AG04449 (cell line): ENCODE measurements at places on chromosomes 3 and 15.

GRCh38 chr3:52046186-52046901 lies 10.0 kb downstream of the DUSP7 start:
- DNase-seq, result peak; percentile 98

DNA sequence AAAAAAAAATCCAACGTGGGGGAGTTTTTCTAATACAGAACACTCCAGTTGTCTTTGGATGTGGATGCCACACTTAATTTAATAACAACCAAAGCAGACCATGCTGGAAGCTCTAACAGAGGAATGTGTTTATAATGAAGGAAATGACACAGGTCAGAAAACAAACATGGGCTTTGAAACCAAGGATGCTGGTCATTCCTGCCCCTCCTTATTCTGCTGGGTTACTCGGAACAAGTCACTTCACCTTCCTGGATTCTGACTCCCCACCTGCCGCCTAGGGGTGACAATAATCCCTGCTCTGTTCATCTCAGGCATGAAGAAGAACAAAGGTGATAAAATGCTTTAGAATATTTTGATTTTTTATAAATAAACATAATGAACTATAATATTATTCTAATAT lies 240.9 kb upstream of the ADAMTS9 start:
- DNase-seq, result no peak

DNA sequence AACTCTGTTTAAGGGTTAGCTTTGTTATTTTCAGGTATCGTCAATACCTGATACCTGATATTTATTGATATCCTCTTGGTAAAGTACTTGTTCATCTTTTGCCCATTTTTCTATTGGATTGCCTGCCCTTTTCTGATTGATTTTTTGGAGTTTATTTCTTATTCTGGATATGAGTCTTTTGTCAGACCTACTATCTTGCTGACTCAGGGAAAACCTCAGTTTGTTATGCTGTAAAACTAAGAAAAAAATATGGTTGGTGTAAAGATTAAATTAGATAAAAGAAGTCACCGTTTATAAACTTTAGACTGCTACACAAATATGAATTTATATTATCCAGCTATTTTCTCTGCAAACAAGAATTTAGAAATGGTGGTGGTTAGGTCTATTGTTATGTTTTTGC lies 65.9 kb downstream of the CHRNA7 start:
- DNase-seq, result no peak

DNA sequence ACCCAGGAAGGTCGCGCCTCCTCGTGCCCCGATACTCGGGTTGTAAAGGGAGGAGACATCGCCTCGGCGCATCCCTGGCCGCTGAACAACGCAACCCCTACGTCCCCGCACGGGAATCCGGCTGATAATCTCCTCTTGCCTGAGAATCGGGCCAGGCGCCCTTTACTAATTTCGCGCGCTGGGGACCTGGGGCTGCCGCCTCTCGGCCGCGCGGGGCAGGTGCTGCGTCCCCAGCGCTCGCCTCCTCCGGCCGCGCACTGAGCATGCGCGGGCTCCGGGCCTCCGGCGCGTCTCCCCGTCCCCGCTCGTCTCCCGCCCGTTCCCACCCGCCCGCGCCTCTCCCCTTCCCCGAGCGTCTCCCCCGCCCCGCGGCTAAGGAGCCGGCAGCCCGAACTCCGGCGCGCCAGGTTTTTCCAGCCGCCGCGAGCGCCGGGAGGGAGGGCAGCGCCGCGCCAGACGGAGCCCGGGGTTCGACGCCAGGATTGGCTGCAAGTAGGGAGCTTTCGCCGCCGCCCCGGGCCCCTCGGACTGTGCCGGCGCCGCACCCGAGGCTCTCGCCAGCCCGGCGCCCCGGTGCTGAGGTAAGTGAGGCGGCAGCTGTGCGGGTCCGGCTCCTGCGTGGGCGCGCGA lies at the start of gene CNTN4:
Gene CNTN4 (plus strand): TSS at position 469 of the 630 bp plus-strand sequence.
- no peak for DNase-seq

GRCh38 chr15:75043509-75044257 lies 20.3 kb downstream of the PPCDC start:
- DNase-seq, result peak; percentile 78

DNA sequence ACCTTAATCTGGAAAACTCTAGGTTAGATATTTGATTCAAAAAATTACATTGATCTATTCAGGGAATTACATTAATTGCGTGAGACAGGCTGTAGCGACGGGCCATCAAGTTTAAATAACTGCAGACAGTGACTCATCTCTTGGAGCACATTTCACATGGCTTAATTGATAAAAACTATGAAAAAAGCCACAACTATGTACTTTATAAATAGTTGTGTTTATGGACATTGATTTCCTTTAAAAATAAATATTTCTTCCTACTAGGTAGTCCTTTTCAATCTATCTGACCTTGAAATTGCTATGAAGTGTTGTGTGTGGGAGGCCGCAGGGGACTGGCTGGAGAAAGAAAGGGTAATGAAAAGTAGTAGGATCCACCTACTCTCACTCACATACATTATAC lies 157.8 kb downstream of the IL1RAP start:
- DNase-seq, result no peak

GRCh38 chr3:155352900-155353490 lies 59.5 kb upstream of the STRIT1 start:
- no peak for DNase-seq

DNA sequence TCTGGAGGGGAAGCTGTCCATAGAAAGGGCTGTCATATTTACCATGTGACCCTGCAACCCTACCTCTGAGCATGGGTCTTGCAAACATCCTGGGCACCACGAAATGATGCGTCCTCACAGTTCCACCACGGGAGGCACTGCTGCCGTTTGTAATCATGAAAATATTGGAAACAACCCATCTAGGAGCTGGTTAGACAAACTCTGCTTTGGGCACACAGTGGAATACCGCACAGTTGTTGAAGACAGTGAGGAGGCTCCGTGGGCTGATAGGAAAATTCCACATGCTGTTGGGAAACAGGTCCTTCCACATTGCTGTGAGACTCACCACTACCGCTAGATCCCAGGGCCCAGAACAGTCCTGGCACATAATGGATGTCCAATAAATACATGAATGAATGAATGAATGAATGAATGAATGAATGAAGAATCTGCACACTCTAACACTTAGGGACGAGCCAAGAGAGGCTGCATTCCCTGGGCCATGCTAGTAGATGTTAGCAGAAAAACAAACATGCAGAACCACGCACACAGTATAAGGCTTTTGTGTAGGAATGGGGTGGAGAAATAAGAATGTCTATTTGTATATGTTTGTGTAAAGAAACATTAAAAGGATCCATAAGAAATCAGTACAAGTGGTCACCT lies 40.6 kb downstream of the TPRA1 start:
- DNase-seq, result no peak

- no peak for DNase-seq
Observed at GRCh38 chr3:184982076-184982475, 170.1 kb downstream of the VPS8 start.

DNA sequence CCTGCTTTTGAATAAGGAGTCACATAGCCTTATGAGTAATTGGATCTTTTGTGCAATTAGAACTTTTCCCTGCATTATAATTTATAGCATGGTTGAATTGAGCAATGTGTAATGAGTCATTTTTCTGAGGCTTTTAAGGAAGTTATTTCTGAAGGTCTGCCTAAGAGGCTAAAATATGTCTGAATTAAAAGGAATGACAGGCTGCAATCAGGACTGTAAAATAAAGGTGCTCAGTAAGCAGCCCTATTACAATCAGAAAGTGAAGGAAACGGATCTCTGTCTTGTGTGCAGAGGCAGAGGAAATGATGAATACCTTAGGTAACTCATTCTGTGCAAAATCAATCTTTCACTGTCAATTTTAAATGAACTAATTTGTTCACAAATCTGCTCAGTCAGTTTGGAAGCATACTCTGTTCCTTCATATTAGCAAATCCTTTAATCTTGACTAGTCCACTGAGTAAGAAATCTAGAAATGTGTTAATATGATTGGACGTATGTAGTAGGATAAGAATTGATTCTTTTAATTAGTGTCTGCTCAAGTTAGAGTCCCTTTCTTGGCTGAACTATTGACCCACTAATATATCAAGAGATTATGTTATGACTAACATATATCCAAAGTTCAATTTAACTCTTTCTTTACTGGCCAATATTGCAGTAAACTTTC lies 290.1 kb downstream of the ZIC1 start:
- DNase-seq, result peak; percentile 37

DNA sequence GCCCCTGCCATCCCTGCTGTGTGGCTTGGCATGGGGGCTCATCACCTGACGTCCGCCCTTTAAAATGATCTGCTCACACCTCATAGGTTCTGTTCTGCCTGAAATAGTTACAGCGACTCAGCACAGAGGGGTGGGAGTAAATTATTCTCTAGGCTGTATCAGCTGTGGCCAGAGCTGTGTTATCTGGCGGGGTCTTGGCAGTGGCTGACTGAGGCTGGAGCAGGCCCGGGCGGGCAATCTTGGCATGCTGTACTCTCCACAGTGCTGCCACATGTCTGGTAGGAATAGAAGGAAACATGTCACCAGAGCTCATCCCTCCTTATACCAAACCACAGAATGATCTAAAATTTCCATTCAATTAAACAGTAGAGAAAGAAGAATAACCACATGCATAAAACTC lies 499.9 kb upstream of the LMCD1 start:
- DNase-seq, result no peak

DNA sequence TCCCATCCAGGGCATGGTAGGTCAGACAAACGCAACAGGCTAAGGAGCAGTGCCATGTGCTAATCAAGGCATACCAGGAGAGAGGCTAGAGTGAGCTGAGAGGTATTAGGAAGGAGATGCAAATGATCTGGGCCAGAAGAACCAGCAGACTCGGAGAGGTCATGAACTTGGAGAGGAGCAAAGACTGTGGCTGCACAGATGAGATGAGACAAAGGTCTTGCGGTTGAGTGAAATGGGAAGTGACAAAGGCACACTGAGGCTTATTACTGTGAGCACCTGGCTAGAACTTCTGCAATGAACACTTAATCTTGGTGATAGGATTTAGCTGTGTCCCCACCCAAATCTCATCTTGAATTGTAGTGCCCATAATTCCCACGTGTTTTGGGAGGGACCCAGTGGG lies 380.2 kb downstream of the ULK4 start:
- DNase-seq, result no peak

GRCh38 chr3:120048355-120049041 lies 45.7 kb downstream of the GSK3B start:
- no peak for DNase-seq

DNA sequence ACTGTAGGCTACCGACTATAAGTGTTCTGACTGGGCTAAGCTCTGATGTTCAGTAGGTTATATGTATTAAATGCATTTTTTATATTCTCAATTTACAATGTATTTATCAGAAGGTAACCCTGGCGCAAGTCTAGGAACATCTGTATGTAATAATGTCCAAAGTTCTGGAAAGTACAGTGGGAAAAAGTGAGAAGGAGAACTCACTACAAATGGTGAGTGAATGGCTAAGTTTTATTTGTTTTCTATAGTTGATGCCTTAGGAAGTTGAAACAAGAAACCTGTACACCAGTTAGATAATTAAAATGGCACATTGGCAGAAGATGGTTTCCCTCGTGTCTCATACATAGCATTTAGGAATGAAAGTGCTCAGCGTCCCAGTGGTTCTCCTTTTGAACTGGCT lies 333.4 kb upstream of the THRB start:
- DNase-seq, result no peak

DNA sequence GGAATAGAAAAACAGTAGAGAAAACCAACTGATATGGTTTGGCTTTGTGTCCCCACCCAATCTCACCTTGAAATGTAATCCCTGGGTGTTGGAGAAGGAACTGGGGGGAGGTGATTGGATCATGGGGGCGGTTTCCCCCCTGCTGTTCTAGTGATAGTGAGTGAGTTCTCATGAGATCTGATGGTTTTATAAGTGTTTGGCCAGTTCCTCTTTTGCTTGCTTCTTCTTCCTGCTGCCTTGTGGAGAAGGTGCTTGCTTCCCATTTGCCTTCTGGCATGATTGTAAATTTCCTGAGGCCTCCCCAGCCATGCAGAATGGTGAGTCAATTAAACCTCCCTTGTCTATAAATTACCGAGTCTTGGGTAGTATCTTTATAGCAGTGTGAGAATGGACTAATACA lies 48.4 kb downstream of the EOMES start:
- no peak for DNase-seq

GRCh38 chr3:141400073-141400971 lies 32.0 kb downstream of the ZBTB38 start:
- no peak for DNase-seq

GRCh38 chr3:37773911-37774310 lies 87.8 kb upstream of the CTDSPL start:
- no peak for DNase-seq

GRCh38 chr3:71652781-71653413 lies 69.4 kb upstream of the FOXP1 start:
- peak; percentile 21 for DNase-seq

- no peak for DNase-seq
Observed at GRCh38 chr3:169404520-169404890, 259.0 kb downstream of the MECOM start.

DNA sequence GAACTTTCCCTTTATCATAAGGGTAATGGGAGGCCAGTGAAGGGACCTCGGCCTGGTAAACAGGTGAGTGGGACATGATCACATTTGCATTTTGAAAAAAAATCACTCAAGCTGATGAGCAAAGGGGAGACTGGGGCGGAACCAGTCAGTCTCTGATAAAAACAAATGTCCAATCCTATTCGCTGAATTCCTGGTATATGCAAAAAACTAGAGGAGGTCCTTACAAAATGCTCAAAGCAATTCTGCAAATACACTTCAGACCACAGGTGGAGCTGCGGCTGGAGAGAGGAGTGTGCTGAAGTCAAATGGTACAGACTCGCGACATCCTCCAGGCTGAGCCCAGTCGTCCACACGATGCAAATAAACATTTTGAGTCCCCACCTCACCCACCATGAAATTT lies 166.7 kb downstream of the FOXP1 start:
- no peak for DNase-seq

- no peak for DNase-seq
Observed at GRCh38 chr3:46990573-46991374, 11.3 kb downstream of the NBEAL2 start.

DNA sequence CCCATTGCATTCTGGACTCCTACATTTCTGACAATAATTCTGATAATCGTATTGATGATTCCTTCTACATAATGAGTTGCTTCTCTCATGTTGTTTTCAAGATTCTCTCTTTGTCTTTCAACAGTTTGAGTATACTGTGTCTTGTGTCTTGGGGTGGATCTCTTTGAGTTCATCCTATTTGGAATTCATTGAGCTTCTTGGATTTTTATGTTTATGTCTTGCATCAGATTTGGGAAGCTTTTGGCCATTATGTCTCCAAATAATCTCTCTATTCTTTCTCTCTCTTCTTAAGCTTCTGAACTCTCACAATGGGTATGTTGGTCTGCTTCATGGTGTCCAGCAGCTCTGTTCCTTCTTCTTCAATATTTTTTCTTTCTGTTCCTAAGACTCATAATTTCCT lies 592.2 kb downstream of the FHIT start:
- no peak for DNase-seq

- no peak for DNase-seq
Observed at GRCh38 chr15:62524848-62525247, 359.8 kb upstream of the C2CD4B start.
